Osteocyte (in vitro differentiated cells): ENCODE measurements at places on chromosomes 3 and 15. TPM values are rescaled to one million over a fixed set of nuclear protein-coding genes. Genes with fewer than 3 reads are reported as not detected.

DNA sequence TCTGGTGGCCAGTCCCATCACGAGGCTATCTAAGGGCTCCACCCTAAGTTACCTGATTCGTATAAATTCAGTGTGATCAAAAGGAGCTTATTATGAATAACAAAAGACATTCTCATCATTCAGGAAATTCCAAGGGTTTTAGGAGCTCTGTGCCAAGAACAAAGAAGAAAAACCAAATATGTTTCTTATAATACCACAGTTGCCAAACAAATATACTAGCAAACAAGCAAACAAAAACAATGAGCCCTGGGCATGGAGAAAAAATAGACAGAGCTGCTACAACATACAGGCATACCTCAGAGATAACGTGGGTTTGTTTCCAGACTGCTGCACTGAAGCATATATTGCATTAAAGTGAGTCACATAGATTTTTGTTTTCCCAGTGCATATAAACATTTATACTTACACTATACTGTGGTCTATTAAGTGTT lies 20.2 kb upstream of the CFAP161 start:
- DNase-seq = no peak
- no peaks in the 10 kb centered on the region for H3K36me3 ChIP-seq
- no peak overlapping the region for H3K4me3 ChIP-seq
- H3K27me3 ChIP-seq = peaks cover 56% of the 10 kb centered on the region

GRCh38 chr3:187946981-187947380 lies 201.7 kb upstream of the BCL6 start:
- H3K27ac ChIP-seq = no peak overlapping the region
- no peaks in the 10 kb centered on the region for H3K36me3 ChIP-seq
- H3K4me1 ChIP-seq = peaks cover 2% of the 10 kb centered on the region
- no peak for DNase-seq
- no peaks in the 10 kb centered on the region for H3K27me3 ChIP-seq

DNA sequence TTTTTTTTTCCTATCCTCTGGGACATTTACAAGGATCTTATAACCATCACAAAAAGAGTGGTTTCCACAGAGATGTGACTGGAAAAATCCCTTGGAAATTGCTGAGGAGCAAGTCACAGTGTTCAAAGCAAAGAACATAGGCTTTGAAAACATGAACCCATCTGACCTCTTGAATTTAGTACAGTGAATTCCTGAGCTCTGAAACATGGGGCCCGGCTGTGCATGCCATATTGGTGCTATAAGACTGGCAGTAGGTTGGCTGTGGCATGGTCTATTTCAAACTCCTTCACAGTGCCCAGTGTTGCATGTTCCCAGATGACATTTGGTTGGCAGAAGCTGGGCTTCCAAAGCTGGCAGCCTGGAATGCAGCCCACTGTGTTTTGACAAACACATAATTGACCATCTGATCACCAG lies 202.2 kb downstream of the TIGIT start:
- no peak overlapping the region for H3K27ac ChIP-seq
- H3K27me3 ChIP-seq = no peaks in the 10 kb centered on the region
- no peak for DNase-seq
- peaks cover 42% of the 10 kb centered on the region for H3K4me1 ChIP-seq
- H3K36me3 ChIP-seq = no peaks in the 10 kb centered on the region
- H3K4me3 ChIP-seq = no peak overlapping the region

DNA sequence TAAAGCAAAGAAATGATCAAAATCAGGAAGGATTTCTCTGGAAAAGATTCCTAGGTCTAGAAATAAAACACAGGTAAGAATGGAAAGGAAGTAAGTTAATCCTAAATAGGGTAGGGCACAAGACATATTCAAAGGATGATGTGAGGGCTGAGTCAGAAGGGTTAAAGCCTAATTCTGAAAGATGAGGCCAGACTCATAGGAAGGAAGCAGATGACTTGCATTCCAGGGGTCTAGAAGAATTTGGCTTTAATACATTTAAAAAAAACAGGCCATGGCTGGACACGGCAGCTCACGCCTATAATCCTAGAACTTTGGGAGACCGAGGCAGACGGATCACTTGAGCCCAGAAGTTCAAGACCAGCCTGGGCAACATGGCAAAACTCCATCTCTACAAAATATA lies 3.2 kb downstream of the SSR3 start:
- H3K27ac ChIP-seq = peak overlapping the region; percentile 59
- peaks cover 72% of the 10 kb centered on the region for H3K4me1 ChIP-seq
- no peak for DNase-seq
- H3K27me3 ChIP-seq = no peaks in the 10 kb centered on the region
- peak overlapping the region; percentile 97 for H3K4me3 ChIP-seq

DNA sequence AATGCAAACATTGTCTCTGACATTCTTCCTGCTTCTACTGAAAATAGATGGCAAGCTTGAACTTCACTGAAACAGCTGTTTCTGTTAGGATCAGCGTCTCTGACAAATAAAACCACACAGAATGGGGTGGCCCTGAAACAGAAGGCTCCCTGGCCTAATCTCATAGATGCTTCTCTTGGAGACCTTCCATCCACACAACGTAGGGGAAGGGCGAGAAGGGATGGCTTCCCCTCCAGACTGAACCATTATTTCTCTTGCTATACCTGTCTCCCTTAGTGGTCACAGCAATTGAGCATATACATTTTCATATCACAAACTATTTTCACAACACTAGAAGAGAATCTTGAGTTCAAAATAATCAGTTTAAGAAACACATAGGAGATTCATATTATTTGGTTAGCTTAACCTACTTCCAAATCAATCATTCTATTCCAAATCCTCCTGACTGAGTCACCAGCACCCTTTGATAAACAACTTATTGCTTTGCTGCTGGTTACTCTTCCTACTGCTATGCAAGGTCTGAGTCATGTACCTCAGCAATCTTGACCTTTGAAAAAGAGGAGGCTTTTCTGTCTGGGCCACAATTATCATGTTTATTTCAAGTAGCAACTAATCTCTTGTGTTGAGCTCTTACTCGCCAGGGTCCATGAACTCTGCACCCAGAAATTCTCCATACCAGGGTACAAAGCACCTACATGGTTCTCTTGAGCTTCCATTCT lies 45.5 kb downstream of the CBLB start:
- no peak overlapping the region for H3K4me3 ChIP-seq
- peaks cover 30% of the 10 kb centered on the region for H3K4me1 ChIP-seq
- no peak for DNase-seq
- H3K27ac ChIP-seq = peak overlapping the region; percentile 45
- H3K27me3 ChIP-seq = no peaks in the 10 kb centered on the region

GRCh38 chr15:40105517-40106202 lies 3.0 kb downstream of the BMF start:
- no peak for DNase-seq
- peaks cover 12% of the 10 kb centered on the region for H3K36me3 ChIP-seq
- peaks cover 77% of the 10 kb centered on the region for H3K4me1 ChIP-seq
- peak overlapping the region; percentile 85 for H3K27ac ChIP-seq
- no peaks in the 10 kb centered on the region for H3K27me3 ChIP-seq
- peak overlapping the region; percentile 56 for H3K4me3 ChIP-seq

- H3K27ac ChIP-seq = no peak overlapping the region
- no peaks in the 10 kb centered on the region for H3K4me1 ChIP-seq
- no peaks in the 10 kb centered on the region for H3K36me3 ChIP-seq
- H3K27me3 ChIP-seq = peaks cover 86% of the 10 kb centered on the region
- H3K4me3 ChIP-seq = no peak overlapping the region
Measured at GRCh38 chr15:70351391-70351790, 253.7 kb upstream of the TLE3 start.

GRCh38 chr3:88713233-88713691 lies 394.2 kb upstream of the EPHA3 start:
- H3K36me3 ChIP-seq = no peaks in the 10 kb centered on the region
- DNase-seq = peak; percentile 62
- no peak overlapping the region for H3K4me3 ChIP-seq
- no peaks in the 10 kb centered on the region for H3K4me1 ChIP-seq
- peaks cover 16% of the 10 kb centered on the region for H3K27me3 ChIP-seq

DNA sequence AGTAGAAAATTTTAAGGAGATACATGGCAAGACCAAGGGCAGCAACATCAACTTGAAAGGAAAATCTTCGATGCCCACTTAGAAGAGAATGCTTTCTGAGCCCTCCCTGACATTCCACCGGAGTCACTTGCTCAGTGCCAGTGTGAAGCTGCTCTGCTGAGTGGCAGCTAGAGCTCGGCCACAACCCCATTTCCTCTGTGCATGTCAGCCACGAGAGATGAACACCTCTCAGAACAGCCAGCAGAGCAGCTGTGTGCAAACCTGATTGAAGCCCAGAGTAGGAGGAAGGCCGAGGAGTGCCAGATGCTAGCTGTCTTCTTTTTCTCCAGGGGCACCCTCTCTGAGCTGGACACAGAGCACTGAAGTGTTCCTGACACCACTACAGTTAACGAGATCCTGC lies 12.2 kb downstream of the TARS3 start:
- H3K4me3 ChIP-seq = no peak overlapping the region
- no peak for DNase-seq
- H3K4me1 ChIP-seq = peaks cover 6% of the 10 kb centered on the region

DNA sequence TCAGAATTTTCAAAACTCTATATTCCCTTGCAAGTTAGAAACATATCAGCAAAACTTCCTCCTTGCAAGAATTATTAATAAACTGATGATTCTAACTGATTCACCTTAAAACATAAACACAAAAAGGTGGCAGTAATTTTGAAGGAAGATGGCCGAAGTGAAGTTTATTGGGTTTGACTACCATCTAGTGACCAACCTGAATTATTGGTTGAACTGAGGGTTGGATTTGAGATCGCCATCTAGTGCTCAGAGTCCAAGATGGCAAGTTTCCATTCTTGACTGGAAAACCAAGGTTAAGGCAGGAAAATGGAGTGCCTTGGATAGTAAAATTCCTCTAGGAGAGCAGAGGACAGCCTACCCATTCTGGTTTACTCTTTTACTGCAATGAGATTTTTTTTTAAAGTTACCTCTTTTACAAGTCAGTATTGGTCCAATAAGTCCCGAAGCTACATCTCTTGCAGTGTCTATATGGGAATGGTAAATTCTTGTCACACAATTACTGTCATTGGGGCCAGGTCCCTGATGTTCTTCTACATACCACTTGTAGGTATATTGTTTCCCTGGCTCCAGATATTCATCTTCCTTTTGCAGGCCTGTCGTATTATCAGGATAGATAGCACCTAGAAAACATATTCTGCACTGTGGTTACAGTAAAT lies 51.6 kb upstream of the CP start:
- H3K4me3 ChIP-seq = no peak overlapping the region
- peaks cover 56% of the 10 kb centered on the region for H3K4me1 ChIP-seq
- no peaks in the 10 kb centered on the region for H3K27me3 ChIP-seq

DNA sequence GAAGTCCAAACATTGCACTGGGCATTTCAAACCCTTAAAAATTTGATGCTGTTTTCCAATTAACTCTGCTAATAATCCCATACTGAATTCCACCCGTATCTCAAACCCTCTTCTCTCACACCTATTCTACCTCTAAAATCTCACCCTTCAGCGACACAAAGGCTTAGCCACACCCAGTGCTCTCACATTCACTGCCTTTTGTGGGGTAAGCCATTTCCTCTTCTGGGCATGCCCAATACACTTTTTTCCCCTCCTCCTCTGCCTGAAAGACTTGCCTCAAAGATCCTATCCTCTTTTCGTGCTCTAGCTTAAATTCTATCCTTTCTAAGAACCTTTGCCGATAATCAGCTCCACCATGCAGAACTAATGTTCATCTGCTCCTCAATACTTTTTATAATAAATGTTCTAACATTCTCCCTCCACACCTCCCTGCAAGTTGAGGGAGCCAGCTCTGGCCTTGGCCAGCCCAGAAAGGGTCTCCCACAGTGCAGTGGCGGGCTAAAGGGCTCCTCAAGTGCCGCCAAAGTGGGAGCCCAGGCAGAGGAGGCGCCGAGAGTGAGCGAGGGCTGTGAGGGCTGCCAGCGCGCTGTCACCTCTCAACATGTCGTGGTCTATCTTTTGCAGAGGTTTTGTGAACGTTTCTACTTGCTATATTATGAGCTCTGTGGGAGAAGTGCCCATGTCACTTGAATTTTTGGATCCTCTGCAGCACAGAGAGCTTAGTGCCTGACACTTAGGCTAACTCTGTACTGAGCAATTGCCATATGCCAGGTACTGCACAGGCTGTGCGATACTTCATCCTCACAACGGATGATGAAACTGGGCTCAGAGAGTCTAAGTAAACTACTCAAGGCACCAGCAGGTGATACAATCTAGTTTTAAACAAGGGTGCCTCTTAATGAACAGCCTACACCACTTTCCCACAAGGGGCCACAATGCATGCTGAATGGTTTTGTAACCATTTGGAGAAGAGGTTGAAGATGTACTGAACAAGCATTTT lies 53.6 kb upstream of the BCL6 start:
- no peak for DNase-seq
- H3K27me3 ChIP-seq = peaks cover 3% of the 10 kb centered on the region
- no peak overlapping the region for H3K27ac ChIP-seq
- no peak overlapping the region for H3K4me3 ChIP-seq

- DNase-seq = no peak
- H3K27me3 ChIP-seq = no peaks in the 10 kb centered on the region
- no peak overlapping the region for H3K4me3 ChIP-seq
- no peak overlapping the region for H3K27ac ChIP-seq
- H3K36me3 ChIP-seq = peaks cover 9% of the 10 kb centered on the region
Measured at GRCh38 chr3:45632956-45633355, 38.4 kb downstream of the LIMD1 start.

DNA sequence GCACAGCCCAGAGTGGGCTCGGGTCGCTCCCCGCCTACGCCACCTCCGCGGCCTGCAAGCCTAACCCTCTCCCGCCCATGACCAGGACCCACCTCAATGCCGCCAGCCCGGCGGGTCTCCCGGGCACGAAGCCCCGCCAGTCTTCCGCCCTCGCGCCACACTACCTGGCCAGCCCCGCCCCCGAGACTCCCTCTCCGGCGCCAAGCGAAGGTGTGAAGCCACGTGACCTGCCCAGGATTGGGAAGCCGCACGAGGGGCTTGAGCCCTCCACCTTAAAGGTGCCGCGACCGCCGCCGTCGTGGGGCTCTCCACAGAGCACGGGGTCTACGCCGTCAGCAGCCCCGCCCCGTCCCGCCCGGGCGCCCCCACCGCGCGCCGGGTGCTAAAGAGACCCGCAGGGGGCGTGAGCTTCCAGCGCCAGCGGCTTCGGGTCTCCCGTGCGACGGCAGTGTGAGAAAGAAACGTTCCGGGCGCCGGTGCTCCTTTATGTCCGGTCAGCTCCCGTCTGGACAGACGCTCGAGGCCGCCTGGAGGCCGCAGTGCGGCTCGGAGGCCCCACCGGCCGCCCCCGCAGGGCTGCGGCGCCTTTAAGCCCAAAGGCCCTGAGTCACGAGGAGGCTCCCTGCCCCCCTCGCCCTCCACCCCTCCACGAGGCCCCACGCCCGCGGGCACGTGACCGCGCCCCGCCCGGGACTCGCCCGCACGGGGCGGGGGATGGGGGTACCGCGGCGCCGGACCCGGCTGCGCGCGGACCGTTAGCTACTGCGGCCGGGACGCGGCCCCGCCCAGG lies at the start of gene CPEB1:
Gene CPEB1, minus strand, starts transcription at position 319 of the 790 bp plus-strand sequence. CDS start 18,904 bp downstream, outside the sequence.
- peaks cover 5% of the 10 kb centered on the region for H3K4me1 ChIP-seq
- H3K36me3 ChIP-seq = no peaks in the 10 kb centered on the region
- DNase-seq = no peak
- H3K27ac ChIP-seq = no peak within 1 kb of the TSS
- peaks cover 50% of the 10 kb centered on the region for H3K27me3 ChIP-seq

The CCR9 gene
- not detected in 2 replicates for total RNA-seq

The LRRC57 gene
- 38.9 and 40.3 TPM in 2 replicates for total RNA-seq

The TRIM59 gene
- total RNA-seq = 36.0 and 40.3 TPM in 2 replicates

The A4GNT gene
- total RNA-seq = not detected in 2 replicates

The CHRM5 gene
- not detected in 2 replicates for total RNA-seq

The ATP8B4 gene
- total RNA-seq = not detected in 2 replicates

The GOLGA8A gene
- total RNA-seq = 107 and 121 TPM in 2 replicates

The GRK7 gene
- not detected in 2 replicates for total RNA-seq
